Astrocyte (in vitro differentiated cells and primary cell): ENCODE measurements at places on chromosomes 1 and 21. TPM values are rescaled to one million over a fixed set of nuclear protein-coding genes. Genes with fewer than 3 reads are reported as not detected.

Gene TBX19
- 1.1 and 1.9 TPM in 2 replicates for total RNA-seq

Gene LCK
- total RNA-seq = 0.30 TPM in 1 of 2 replicates, not detected in the other

- DNase-seq = peak; percentile 46
Observed at GRCh38 chr1:212915245-212916091, 34.9 kb upstream of the VASH2 start.

Gene CR1
- 0.09 and 0.14 TPM in 2 replicates for total RNA-seq

DNA sequence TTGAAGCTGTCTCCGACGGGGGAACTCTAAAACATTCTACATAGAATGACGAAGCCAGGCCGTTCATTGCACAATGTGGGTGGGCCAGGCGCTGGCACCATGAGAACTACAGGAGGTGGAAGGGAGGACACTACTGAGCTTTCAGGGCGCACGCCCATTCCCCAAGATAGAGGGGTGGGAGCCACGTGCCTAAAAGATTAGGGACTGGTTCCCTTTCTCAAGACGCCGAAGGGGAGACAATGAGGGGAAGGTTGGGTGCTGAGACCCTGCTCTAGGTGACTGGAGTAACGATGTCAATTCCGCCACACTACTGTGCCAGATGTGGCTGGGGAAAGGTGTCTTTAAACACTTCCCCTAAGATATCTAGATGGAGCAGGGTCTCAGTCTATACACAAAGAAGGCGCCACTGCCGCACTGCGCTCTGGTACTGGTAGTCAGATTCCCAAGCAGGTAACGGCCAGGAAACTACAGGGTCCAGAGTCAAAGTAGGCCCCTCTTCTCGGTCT, 782 bp downstream of the CSDE1 start:
- DNase-seq = peak; percentile 33

DNA sequence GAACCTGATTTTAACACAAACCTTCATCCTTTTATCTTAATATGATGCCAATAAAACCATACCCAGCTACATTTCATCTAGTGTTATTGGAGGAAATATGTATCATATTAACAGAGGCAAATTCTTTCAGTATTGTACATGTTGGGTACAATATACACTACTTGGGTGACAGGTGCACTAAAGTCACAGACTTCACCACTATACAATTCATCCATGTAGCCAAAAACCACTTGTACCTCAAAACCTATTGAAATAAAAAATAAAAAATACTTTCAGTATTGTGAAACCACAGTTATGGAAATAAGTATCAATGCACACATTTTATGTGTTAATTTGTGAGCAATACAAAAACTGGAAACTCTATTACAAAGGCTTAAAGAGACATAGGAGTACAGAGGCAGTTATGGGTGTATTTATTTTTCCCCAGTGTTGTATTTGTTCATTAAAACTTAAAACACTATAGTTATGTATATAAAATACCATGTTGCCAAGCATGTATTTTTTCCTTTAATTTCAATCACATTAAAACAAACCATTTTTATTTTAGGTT, 25.1 kb upstream of the GPR88 start:
- no peak for DNase-seq

DNA sequence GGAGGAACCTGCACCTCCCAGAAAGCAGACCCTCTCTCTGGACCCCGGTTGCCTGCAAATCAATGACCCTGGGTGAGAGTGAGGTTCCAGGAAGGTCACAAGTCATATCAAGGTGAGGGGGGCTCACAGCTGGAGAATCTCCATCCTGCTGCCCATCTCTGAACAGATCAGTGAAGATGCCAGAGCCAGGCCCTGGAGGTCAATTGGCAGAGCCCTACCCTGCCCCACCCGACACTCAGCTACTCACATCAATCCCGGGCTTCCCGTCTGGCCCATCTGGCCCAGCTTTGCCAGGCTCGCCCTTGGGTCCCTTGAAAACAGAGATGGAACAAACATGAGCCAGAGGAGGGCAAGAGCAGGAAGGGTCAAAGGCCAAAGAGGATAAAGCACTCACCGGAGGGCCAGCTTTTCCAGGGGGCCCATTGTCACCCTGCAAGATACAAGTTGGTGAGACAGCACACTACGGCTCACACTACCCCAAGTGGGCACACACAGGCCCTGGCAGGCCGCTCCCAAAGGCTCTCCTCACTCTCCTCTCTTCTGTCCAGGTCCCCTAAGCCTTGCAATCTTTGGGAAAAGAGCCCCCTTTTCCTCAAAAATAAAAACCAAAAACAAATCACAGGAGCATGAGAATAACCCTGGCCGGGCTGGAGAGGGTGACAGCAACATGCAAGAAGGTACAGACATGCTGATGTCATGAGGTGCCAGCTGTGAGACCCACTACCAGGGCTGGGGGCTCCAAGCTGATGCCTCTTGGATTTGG, 2.9 kb downstream of the COL9A2 start:
- DNase-seq = no peak

DNA sequence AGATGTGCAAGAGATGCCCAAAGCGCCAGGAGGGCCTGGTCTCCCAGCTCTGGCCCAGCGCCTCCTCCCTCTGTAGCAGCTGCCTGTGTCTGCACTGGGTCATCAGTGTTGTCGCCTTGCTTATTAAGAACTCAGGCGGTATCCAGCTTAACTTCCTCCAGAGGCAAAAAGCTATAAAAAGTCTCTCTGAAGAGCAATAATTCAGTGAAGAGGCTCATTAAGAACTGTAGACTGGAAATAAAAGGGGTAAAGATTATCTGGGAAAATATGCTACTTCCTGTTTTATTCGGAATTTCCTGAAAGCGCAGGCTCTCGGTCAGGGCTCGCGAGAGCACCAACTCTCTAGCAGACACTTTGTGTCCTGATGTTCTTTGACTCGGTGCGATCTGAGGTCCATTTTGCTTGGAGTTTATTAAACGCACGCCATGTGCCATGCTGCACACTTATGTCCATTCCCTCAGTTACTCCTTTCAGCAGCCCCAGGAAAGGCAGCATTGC, 70.4 kb downstream of the MRPS6 start:
- DNase-seq = no peak

DNA sequence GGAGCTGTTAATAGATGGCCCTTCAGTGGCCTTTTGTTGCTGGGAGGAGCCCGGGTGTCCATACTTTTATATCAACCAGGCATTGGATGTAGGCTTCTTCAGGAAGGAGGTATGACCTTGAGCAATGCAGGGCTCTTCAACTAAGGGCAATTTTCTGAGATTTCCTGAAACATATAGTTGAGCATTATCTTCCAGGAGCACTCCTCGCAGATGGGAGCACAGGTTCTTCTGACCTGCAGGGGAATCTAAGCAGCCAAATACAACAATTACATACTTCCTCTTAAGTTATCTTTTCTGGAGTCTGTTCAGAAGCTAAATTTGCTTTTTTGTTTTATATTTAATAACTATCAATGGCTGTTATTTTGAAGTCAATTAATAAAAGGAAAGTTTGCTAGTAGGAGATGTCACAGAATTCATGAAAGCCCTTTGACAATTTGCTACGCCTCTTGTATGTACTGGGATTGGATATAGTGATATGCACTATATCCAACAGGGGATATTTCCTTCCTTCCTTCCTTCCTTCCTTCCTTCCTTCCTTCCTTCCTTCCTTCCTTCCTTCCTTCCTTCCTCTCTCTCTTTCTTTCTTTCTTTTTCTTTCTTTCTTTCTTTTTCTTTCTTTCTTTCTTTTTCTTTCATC, 422.6 kb upstream of the NEGR1 start:
- DNase-seq = no peak

GRCh38 chr1:22347854-22348760, 103.5 kb upstream of the ZBTB40 start:
- no peak for DNase-seq

DNA sequence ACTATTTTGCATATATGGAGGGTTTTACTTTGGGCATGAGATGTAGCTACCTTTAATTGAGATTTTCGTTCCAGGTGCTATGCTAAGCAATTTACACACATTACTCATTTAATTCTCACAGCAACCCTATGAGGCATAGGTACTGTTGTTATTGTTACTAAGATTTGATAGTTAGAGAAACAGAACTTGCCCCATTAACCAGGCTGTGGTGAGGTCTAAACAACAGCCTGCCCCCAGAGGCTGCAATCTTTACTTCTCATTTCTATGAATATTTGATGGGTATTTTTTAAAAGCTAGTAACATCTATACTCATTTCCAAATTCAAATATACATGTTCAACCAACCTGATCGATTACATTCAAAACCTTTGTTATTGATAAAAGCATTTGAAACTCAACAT, 155.6 kb downstream of the GALNT2 start:
- no peak for DNase-seq

Gene AIM2
- total RNA-seq = 1.3 and 1.5 TPM in 2 replicates

Gene SWT1
- 4.6 and 5.4 TPM in 2 replicates for total RNA-seq

Gene TTC34
- 0.31 and 0.39 TPM in 2 replicates for total RNA-seq

DNA sequence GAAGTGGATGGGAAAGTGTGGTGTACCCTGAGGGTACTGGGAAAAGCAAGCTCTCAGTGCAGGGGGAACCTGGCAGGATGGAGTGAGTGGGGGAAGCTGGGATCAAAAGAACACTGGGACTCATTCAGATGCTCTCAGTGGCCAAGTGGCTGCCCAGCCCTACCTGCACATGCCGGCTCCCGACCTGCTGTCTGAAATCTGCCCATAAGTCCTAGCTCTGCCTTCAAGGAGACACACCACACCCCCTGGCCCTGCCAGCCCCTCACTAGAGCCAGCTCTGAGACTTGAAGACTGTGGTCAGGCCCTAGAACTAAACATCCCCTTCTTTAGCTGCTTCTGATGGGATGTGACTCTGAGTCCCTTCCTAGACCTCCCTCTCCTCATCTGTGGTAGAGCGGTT, 2.2 kb downstream of the TMEM54 start:
- DNase-seq = no peak

DNA sequence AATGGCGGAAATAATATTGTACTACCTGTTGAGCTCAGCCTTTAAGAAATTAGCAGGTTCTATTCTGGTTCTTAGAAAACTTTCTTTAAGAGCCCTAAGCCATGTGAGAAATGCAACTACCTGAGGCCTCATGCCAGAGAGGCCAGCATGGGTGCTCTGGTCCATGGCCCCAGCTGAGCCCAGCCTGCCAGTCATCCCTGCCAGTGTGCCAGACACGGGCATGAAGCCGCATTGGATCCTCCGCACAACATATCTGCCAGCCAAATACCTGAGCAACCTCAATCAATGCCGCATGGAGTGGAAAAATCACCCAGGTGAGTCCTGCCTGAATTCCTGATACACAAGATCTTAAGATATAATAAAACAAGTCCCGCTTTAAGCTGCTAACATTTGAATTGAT, 91.8 kb downstream of the C21orf91 start:
- no peak for DNase-seq

DNA sequence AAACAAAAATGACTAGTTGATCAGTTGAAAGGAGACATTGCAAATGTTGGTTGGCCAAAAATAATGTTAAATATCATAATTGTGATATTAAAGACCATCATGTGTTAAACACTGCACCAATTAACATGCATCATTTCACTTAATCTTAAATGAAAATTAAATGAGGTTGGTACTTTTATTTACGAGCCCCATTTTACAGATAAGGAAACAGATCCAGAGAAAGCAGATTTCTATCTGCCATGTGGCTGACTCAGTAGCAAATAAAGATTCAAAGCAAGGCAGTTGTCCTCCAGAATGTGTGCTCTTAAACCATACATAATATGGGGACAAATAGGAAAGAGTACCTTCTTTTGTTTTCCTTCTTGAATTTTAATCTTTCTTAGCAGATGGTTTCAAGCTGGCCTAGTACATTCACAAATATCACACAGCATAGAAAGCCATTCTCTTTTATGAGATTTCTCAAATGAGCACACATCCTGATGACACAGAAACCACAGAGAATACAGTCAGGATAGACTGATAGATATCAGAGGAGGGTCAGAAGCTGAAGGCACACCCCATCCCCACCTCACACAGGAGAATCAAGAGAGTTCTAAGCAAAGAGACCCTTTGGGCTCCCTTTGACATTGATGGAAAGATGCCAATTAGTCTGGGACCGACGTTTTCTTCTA, 647.9 kb upstream of the CAMK1G start:
- DNase-seq = no peak

Gene ANKRD45
- 1.4 and 1.8 TPM in 2 replicates for total RNA-seq

- DNase-seq = no peak
Observed at GRCh38 chr1:94812985-94813384, 7.2 kb upstream of the SLC44A3 start.

Gene TEX38
- not detected in 2 replicates for total RNA-seq

DNA sequence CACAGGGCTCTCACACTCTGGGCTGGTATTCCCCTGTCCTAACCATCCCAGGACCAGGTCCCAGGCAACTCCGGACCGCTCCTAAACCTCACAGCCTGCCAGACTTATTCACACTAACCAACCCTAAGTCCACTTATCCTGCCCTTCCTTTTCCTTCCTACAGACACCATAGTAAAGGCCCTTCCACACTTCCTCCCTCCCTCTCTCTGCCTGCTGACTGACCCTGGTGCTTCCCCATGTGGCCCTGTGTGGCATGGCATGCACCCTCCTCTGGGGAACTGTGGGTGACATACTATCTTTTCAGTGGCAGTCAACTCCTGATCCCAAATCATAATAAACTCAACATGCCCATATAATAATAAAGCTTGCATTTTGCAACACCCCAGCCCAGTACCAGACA, 155.1 kb upstream of the DNAH14 start:
- no peak for DNase-seq

Gene ZBED6
- total RNA-seq = 34.1 and 36.2 TPM in 2 replicates

- DNase-seq = no peak
Observed at GRCh38 chr1:17673329-17674072, 81.6 kb upstream of the ACTL8 start.

DNA sequence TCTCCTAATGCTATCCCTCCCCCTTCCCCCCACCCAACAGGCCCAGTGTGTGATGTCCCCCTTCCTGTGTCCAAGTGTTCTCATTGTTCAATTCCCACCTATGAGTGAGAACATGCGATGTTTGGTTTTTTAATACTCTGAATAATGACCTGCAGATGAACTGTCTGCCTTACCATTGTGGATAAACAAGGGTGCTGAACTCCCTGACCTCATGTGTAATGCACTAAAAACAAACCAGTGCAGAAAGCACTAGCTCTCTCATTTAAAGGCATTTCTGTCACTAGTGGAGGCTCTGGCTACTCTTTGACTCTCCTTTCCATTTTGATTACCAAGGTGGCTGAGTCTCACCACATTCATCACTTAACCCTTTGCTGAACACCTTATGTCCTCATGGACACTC, 23.1 kb upstream of the TRAF3IP3 start:
- no peak for DNase-seq

Gene SYTL1
- 10.7 and 12.2 TPM in 2 replicates for total RNA-seq

Gene DNALI1
- 7.2 and 9.6 TPM in 2 replicates for total RNA-seq

DNA sequence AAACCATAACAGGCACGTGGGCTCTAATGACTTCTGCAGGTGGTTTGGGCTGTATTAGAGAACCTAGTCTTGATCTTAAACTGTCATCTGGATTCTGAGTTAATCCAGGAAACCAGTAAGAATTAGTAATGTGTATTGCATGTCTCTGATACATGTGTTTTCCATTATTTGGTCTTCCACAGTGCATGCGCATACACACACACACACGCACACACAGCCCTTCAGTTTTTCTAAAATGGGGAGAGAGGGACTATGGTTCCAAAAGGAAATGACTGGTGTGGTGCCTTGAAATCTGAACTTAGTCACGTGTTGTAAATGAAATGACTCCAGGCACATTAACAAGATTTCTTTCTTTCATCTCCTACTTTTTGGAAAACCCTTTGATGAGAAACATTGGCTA, 67.6 kb downstream of the OLFML2B start:
- DNase-seq = peak; percentile 65

- DNase-seq = no peak
Observed at GRCh38 chr1:201310251-201310985, 27.1 kb downstream of the PKP1 start.
